ENCODE measurements at places on chromosomes 4 and X. TPM values are rescaled to one million over a fixed set of nuclear protein-coding genes. Genes with fewer than 3 reads are reported as not detected.

DNA sequence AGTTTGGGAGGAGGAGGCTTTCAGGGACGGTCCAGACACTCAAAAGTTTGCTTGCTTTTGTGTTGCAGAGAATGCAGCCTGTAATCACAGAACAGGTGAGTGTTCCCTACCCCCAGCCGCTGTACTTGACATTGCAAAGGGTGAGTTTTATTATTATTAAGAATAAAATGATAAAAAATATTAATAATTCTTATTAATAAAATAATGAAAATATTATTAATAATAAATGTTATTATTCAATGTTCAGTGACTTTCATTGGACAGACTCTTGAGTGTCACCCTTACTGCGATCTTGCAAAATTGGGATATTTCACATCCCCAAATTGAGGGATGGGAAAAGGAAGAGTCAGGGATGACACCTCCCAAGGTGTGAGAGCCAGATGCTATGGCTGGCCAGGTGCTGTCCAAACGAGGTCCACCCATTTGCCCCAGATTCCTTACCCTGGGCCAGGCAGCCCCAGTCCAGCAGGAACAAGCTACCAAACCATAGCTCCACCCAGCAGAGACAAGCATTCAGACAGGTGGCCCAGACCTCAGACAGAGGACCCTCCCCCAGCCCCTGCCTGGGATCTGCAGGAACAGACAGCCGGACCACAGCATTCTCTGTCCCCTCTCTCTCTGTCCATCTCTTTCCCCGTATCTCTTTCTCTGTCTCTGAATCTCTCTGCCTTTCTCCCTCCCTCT is 22.4 kb downstream of the IL3RA start:
- DNase-seq, result no peak

GRCh38 chr4:7945709-7946380 is 6.2 kb upstream of the AFAP1 start:
- no peak for DNase-seq

GRCh38 chr4:137934911-137935310 is 307.2 kb downstream of the SLC7A11 start:
- no peak for DNase-seq

DNA sequence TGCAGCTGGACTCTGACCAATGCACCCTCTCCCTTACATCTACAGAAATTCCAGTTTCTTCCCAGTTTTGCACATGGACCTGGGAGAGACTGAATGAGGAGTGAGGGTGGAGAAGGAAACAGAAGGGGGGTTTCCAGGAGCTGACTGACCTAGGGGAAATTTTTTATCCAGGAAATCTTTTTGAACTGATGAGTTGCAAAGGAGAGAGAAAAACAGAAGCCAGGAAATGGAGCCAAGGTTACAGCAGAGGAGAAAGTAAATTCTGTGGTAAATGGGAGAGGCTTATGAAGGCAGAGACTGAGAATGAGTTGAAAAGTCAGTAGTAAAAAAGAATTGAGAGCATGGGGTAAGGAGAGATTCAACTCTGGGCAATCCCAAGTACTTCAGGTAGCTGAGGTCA is 192.8 kb downstream of the SMIM20 start:
- DNase-seq, result no peak

GRCh38 chr4:74659576-74660411 is 134.5 kb downstream of the BTC start:
- no peak for DNase-seq

DNA sequence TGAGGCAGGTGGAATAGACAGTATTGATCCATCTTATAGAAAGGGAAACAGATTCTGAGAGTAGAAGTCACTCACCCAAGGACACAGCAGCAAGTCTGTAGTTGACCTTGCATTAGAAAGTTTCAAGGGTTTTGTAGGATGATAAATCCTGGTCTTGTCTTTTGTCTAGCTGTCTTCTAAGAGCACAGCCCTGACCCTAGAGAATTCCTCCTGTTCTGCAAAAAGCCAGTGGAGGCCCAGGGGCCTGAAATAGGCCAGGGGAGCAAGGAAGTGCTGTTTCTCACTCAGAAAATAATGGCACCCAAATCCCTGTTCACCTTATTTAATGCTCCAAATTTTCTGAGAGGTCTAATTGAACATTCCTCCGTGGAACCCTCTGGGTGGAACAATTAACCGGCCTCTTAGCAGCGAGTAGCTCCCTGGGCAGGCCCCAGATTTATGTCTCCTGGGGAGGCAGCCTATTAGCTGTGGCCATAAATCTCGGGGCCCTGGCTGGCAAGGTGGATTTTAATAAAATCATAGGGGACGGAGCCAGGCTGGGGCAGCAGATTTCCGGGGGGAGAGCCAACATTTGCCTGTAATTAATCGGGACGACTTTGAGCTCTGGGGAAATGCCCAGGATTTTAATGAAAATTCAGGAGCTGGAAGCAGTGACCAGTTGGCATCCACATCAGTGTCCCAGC is 49.2 kb upstream of the MSX1 start:
- DNase-seq, result no peak

DNA sequence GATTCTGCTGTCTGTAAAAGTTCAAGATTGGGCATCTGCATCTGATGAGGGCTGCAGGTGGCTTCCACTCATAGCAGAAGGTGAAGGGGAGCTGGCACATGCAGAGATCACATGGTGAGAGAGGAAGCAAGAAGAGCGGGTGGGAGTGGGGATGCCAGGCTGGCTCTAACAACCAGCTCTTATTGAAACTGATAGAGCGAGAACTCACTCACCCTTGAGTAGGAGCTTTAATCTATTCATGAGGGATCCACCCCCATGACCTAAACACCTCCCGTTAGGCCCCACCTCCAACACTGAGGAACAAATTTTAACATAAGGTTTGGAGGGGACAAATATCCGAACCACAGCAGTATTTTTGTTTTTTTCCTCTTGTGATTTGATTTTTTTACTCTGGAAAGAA is 45.8 kb downstream of the PHOX2B start:
- DNase-seq, result no peak

DNA sequence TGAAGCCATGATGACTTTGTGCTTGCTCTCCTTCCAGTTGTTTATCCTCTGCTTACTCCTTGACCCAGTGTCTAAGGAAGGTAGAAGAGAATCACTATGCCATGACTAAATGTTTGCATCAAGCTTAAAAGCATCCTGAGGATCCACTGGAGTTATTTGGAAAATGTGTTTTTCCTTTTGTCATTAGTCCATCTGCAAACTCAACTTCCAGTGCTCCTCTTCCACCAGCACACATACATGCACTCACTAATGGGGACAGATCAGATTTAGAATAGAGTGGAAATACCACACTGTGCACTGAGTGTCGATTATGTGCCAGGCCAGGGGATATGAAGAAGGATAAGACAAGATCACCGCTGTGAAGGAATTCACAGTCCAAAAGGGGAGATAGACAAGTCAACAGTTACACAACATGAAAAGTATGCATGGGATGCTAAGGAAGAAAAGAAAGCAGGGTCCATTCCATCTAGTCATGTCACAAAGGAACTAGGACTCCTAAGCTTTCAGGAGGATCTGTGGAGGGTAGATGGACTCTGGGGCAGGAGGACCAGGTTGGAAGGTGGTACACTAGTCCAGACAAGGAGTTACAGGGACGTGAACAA is 1.9 kb downstream of the OCIAD2 start:
- DNase-seq, result no peak

DNA sequence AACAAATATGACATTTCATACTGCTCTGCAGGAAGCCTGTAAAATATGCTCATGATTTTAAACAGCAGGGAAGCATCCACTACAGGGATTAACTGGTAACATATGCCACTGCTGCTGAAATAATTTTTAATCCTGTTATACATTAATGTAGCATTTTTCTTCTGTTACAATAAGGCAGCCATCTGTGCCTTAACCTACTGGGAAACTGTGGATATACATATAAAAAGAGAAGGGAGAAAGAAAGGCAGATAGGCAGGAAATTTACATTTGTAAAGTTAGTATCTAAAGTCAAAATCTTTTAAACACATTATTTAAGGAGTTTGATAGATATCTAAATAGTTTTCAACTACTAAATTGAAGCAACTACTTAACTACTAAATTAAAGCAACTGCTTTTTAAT is 514.6 kb upstream of the KLHL4 start:
- DNase-seq, result no peak

DNA sequence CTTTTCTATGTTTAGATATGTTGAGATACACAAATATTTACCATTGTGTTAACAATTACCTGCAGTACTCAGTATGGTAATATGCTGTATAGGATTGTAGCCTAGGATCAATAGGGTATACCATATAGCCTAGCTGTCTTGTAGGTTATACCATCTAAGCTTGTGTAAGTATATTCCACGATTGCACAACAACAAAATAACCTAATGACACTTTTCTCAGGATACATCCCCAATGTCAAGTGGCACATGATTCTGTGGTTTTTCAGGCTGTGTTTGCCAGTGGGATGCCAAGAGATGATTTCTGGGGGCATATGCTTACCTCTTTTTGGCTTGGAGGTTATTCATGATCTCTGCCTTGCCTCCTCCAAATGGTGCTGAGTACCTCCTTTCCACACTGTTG is 247.2 kb upstream of the CENPE start:
- no peak for DNase-seq

- DNase-seq, result no peak
These were observed 33.9 kb upstream of the AFAP1 start for GRCh38 chr4:7973545-7973981.

- DNase-seq, result no peak
These were observed 79.2 kb downstream of the EFNB1 start for GRCh38 chrX:68908071-68908470.

GRCh38 chr4:144284026-144284425 is 143.5 kb upstream of the GYPA start:
- DNase-seq, result no peak

DNA sequence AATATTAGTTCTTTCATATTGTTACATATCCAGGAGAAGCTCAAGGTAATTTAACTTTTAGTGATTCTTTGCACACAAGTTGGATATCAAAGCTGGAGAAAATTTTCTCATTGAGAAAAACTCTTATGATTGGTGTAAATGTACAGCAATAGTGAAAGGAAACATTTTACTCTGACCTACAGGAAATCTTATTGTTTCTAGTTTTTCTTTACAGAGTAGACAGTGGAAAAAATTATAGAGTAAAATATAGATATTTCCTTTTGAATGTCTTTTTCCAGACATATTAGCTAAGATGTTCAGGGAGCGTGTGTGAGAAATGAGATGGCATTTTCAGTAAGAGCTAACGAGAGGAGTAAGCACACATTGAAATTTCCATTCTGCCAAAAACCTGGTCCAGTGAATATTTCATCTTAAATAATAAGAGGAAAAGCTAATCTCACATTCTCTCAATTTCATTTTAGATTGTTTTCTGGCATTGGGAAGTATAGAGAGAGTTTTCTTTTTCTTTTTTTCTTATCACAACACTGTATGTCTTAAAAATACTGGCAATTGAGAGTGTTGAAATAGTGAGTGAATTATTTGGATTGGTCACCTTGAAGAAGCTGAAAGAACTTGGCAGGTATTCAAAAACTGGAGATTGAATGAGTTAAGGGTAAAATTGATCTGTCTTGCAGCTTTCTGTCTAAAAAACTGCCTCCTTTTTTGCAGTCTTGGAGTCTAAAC is 15.6 kb upstream of the ATP8A1 start:
- DNase-seq, result no peak

GRCh38 chrX:153445106-153445855 is 575 bp downstream of the TREX2 start:
- no peak for DNase-seq

GRCh38 chrX:33307911-33308354 is 96.6 kb upstream of the DMD start:
- DNase-seq, result no peak

The AFM gene
- total RNA-seq, result not detected

The RNF212 gene
- 3.3 TPM for total RNA-seq

The SYN1 gene
- total RNA-seq, result 14.7 TPM

The ANOS1 gene
- 23.2 TPM for total RNA-seq

The SPATA4 gene
- 0.82 TPM for total RNA-seq

The RAB39B gene
- total RNA-seq, result 30.6 TPM

The GYPE gene
- total RNA-seq, result 1.2 TPM

The SLC6A14 gene
- not detected for total RNA-seq

The PROM1 gene
- total RNA-seq, result 87.6 TPM

The GAB3 gene
- 0.82 TPM for total RNA-seq

The ZCCHC4 gene
- 11.4 TPM for total RNA-seq

The LRIT3 gene
- not detected for total RNA-seq

The NEXMIF gene
- total RNA-seq, result 51.4 TPM

The CT55 gene
- total RNA-seq, result not detected

The BGN gene
- total RNA-seq, result 1.6 TPM

Data from frontal cortex (tissue), 4 donors.